ENCODE measurements at places on chromosomes 4 and X. TPM values are rescaled to one million over a fixed set of nuclear protein-coding genes. Genes with fewer than 3 reads are reported as not detected.

DNA sequence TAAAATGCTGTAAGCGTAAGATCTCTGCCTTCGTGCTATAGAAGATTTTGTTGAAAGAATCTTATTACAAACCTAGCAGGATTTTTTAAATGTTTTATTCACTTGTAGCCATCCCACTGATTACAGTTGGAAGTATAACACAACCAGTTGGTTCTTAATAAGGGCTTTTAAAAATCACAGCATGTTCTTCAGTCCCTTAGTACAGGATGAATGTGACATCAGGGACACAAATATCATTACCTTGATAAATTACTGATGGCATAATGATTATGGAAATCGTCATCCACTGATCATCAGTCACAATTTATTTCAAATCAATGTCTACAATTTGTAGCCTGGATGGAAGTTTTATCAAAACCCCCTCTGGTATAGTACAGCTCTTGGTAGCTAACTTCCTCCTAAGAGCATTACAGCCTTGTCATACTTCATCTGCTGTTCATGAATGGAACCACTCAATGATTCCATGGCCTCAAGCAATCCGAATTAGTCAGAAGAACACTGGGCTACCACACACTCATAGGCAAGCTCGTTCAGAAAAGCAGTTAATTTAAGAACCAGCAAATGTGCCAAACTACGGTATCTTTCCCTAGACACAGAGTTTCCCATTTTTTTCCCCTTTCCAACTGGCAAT lies 389.2 kb upstream of the TENM3 start:
- H3K36me3 ChIP-seq = no peaks in the 10 kb centered on the region
- no peak overlapping the region for H3K27ac ChIP-seq
- H3K27me3 ChIP-seq = peaks cover 6% of the 10 kb centered on the region
- no peak overlapping the region for H3K4me3 ChIP-seq

DNA sequence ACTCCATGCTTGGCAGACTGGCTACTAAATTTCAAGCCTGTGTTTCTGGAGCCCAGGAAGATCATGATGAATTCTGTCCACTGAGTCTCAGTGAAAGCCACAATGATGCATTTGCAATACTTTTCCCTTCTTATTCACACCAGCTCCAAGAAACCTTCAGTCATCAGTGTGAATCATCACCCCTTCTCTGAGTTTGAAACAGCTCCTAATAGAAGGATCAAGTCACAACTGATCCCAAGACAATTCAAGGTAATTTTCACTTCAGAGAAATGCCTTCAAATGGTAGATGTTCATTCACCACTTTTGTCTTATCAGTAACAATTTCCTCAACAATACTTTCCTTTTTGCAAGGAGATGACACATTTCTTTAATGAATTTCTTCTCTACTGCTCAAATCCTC lies 257.4 kb downstream of the NLGN4X start:
- no peaks in the 10 kb centered on the region for H3K27me3 ChIP-seq
- no peak overlapping the region for H3K4me3 ChIP-seq
- no peak for DNase-seq
- H3K36me3 ChIP-seq = no peaks in the 10 kb centered on the region
- no peak overlapping the region for H3K27ac ChIP-seq
- no peaks in the 10 kb centered on the region for H3K4me1 ChIP-seq

- H3K4me1 ChIP-seq = peaks cover 11% of the 10 kb centered on the region
- H3K4me3 ChIP-seq = no peak overlapping the region
- DNase-seq = peak; percentile 55
- H3K27me3 ChIP-seq = no peaks in the 10 kb centered on the region
- H3K27ac ChIP-seq = peak overlapping the region; percentile 56
Measured at GRCh38 chrX:72620550-72621145, 48.0 kb upstream of the HDAC8 start.

GRCh38 chrX:106963111-106963510 lies 36.9 kb downstream of the MORC4 start:
- no peaks in the 10 kb centered on the region for H3K27me3 ChIP-seq
- no peak for DNase-seq
- no peak overlapping the region for H3K4me3 ChIP-seq
- H3K36me3 ChIP-seq = no peaks in the 10 kb centered on the region
- H3K4me1 ChIP-seq = no peaks in the 10 kb centered on the region

DNA sequence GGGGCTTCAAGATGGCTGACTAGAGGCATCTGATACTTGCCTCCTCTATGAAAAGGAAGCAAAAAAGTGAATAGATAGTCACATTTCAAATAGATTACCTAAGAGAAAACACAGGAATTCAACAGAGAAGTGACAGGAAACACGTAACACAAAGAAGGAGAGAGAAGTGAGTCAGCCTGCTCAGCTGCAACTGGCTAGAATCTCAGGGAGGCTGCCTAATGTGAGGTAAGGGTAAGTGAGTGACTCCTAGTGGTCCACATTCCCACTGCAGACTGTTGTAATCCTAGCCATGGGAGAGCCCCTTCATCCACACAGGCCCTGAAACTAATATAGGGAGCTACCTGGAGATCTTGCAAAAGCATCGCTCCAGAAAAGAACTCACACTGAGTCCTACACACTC lies 179.2 kb downstream of the SLC7A11 start:
- H3K27ac ChIP-seq = no peak overlapping the region
- H3K4me3 ChIP-seq = no peak overlapping the region
- H3K27me3 ChIP-seq = no peaks in the 10 kb centered on the region
- H3K36me3 ChIP-seq = no peaks in the 10 kb centered on the region

DNA sequence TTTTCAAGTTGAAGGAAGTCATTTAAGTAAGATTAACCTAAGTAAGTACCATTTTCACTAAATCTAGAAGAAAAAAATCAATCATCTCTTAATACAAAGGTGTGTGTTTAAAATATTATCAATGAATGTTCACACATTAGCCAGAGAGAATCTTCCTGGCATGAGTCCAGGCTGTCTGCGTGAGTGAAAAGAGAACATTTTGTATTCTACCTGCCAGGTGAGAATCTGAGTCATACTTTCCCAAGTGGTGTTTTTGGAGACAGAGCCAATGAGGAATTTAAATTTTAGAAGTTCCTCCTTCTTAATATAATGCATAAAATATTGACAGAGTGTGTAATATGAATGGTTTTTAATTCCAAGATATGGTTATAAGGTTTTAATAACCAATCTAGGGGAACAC lies 371.8 kb upstream of the NR3C2 start:
- no peaks in the 10 kb centered on the region for H3K27me3 ChIP-seq
- DNase-seq = no peak
- no peaks in the 10 kb centered on the region for H3K36me3 ChIP-seq
- no peak overlapping the region for H3K27ac ChIP-seq
- H3K4me3 ChIP-seq = no peak overlapping the region
- H3K4me1 ChIP-seq = peaks cover 6% of the 10 kb centered on the region

DNA sequence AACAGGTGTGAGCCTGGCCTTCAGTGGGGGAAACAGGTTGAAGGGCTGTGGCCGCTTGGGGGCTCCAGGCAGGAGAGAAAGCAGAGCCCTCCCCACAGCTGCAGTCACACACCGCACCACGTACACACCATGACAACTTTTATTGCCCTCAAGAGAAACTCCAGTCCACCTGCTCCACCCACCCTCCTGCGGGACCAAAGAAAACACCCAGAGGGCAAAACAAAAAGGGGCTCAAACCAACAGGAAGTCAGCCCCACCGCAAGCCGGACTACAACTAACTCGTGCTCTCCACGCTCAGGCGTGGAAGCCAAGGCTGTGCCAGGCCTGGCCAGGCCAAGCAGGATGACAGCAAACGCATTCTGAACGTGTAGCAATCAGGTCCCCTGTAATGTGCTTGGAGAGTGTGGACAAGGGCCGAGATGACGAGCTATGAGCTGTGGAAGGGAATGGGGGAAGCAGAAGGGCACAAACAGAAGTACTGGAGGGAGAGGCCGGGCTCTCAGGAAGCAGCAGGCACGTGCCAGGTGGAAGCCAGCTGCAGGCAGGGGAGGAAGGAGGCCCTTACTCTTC lies 12.7 kb downstream of the SLC6A8 start:
- H3K27me3 ChIP-seq = no peaks in the 10 kb centered on the region
- H3K27ac ChIP-seq = no peak overlapping the region
- H3K36me3 ChIP-seq = peaks cover 4% of the 10 kb centered on the region
- H3K4me1 ChIP-seq = no peaks in the 10 kb centered on the region
- no peak overlapping the region for H3K4me3 ChIP-seq
- DNase-seq = no peak

GRCh38 chrX:19630228-19630627 lies 114.9 kb upstream of the MAP3K15 start:
- no peak overlapping the region for H3K4me3 ChIP-seq
- H3K4me1 ChIP-seq = no peaks in the 10 kb centered on the region
- DNase-seq = no peak
- H3K27me3 ChIP-seq = no peaks in the 10 kb centered on the region

DNA sequence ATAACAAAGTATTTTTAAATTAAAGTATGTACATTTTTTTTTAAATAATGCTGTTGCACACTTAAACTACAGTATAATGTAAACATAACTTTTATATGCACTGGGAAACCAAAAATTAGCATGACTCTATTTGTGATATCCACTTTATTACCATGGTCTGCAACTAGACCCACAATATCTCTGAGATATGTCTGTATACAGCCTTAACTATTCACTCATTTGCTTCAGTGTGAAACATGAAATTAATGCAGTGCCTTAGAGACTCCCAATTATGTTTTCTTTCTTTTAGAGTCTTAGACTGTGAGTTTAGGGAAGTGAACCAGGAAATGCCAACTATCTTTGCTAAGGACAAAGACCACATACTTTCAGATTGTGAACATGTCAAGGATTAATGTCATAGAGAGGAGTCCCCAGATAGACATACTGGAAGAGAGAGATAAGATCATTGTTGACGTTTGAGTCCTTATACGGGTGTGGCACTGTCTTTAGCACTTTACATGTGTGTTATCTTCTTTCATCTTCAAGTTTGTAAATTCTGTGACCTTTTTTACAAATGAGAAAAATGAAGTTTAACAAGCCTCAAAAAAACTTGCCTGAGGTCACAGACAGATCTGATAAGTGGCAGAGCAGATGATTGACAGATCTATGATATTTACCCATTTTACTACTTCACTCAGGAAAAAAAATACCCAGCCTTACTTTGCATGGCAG lies 23.2 kb downstream of the CXorf58 start:
- no peak overlapping the region for H3K4me3 ChIP-seq
- no peak overlapping the region for H3K27ac ChIP-seq
- H3K36me3 ChIP-seq = no peaks in the 10 kb centered on the region
- no peaks in the 10 kb centered on the region for H3K27me3 ChIP-seq
- no peak for DNase-seq

The NUDT11 gene
- polyA plus RNA-seq = 2.0 TPM

The PCDH7 gene
- polyA plus RNA-seq = 0.52 TPM

The IL3RA gene
- 5.8 TPM for polyA plus RNA-seq
